Kidney (tissue), 22 donors: ENCODE measurements at places on chromosomes 7 and 10. TPM values are rescaled to one million over a fixed set of nuclear protein-coding genes. Genes with fewer than 3 reads are reported as not detected.

DNA sequence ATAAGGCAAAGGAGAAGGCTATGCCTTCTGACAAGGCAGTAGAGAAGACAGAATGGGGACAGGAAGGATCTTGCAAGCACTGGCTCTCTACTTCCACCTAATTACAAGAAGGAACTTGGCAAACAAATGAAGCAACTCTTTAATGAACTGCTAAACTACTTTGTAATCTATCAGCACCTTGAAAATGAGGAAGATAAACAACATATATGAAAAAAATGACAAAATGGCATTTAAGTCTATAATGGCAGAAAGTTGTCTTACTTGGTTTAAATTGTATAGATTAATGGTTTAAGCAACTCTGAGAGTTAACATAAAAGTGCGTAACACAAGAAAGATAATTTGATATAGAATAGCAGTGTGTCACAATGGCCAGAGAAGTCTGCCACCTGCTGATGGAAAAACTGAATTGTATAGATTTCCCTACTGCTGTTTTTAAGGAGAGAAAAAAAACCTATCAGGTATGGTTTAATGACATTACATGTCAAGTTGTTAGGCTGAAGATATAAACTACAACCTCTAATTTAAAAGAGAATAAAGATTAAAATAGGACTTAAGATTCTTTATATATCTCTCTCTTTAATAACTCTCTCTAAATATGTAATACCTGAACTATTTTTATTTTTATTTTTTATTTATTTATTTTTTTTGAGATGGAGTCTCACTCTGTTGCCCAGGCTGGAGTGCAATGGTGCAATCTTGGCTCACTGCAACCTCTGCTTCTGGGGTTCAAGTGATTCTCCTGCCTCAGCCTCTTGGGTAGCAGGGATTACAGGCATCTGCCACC is 11.8 kb downstream of the NT5C3A start:
- peak; percentile 20 for DNase-seq

DNA sequence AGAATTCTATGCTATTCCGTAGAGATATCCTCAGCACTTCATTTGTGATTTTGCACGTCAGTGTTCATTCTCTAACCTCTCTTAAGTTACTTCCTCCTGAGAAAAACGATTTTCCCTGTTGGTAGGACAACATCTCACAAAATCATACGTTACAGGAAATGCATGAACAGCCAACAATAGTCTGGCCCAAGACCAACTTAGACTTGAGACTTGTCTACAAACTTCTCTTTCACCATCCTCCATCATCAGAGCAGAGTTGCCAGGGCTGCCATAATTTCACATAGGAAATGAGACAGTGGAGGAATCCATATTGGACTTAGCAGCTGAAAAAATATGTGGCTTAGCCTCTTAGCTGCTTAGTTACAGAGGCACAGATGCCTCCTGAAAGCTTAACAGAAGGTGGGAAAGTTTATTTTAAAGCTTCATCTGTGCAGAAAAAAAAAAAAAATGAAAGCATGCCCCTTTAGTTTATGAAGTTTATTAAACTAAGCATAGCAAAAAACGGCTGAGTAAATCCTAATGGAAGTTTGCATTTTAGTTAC is 222.5 kb upstream of the CACNA2D1 start:
- DNase-seq, result no peak

GRCh38 chr7:141585592-141586510 is 34.6 kb downstream of the AGK start:
- DNase-seq, result no peak

- DNase-seq, result no peak
Observed at GRCh38 chr10:122727426-122727825, 27.8 kb upstream of the C10orf120 start.

DNA sequence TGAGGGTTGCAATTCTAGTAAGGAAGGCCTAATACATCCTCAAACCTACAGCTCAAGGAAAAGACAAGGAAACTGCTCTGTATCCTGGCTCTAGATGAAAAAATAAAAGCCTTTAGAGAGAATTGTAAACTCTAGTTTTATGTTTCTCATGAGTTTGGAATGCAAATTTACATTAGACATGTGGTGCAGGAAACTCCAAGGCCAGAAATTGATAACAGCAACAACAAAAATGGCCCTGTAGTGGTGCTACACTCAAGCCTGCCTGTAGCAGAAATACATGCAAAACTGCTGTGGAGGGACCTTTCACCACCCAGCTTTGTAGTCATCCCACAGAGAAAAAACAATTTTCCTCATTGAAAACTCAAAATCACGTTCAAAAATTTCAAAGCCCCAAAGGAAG is 546.7 kb upstream of the LRRN3 start:
- DNase-seq, result no peak

DNA sequence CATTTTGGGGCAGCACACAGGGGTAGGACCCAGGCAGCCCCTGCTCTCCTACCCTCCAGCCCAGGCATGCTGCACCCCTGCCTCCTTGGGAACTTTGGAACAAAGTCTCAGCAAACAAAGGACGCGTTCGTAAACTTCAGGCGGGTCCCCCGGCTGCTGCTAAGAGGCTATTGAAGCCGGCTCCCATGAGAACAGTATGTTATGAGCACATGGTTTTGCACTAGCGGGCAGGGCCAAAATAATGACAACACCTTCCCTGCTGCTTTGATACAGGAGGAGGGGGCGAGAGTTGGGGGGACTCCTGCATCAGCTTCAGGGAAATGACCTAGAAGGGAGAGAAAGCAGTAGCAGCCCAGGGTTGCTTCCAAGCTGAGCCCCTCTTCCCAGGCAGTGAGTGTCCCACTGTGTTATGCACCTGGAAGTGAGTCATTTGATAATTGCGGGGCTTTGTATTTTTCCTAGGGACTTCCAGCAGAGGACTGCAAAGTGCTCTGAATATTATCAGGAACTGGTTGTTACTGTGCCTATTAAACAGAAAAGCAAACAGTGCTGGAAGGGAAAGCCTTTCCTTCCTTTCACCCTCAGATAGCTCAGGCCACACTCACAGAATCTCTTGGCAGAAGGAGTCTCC is 6.9 kb downstream of the ITPRIP start:
- peak; percentile 68 for DNase-seq

DNA sequence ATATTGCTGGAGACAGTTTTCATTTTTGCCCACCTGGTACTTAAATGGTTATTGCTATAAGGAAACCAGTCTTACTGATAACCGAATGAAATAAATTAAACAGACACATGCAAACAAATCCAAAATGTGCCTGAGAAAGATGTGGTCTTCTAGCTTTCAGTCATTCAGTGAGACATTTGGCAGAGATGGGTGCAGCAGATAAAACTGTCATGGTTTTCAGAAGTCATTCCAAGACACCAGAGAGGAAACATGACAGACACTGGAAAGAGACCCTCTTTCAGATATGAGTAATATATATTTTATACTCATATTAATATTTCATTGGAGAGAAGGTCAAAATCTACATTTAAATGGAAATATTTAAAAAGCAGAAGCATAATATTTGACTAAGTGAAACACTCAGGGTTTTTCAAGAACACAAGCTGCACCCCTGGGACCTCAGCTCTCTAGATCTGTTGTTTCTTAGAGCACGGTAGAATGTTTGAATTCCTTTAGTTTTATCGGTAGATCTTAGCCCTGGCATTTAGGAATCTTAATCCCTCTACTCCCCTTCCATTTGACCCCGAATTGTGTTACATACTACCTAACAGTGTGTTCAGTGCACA is 246.1 kb downstream of the AUTS2 start:
- no peak for DNase-seq

DNA sequence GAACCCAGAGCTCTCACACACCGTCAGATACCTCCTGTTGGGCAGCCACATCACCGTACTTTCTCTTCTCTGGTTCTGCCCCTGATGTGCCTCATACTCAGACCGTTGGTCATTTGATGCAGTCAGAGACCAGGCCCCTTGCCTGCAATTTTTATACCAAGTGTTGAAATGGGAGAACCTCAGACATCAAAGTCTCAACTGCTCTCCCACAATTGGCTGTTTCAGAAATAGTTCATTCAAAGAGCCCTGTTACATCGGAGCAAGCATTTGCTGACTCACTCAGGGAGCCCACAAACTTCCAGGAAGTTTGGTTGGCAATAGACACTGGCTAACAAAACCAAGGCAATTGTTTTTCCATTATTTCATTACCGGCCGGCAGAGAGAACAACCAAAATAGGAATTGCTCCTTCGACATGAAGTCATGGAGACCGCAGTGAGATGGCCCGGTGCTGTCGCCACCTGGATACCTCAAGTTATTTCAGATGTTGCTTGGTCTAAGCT is 33.5 kb upstream of the ADAM12 start:
- no peak for DNase-seq

- no peak for DNase-seq
Observed at GRCh38 chr7:114924038-114924712, 2.3 kb downstream of the MDFIC start.

- DNase-seq, result no peak
Observed at GRCh38 chr10:122276611-122277208, 5.6 kb downstream of the BTBD16 start.

- DNase-seq, result no peak
Observed at GRCh38 chr7:21238400-21239116, 189.3 kb upstream of the SP4 start.

GRCh38 chr10:119449760-119450461 is 92.6 kb downstream of the RGS10 start:
- no peak for DNase-seq

DNA sequence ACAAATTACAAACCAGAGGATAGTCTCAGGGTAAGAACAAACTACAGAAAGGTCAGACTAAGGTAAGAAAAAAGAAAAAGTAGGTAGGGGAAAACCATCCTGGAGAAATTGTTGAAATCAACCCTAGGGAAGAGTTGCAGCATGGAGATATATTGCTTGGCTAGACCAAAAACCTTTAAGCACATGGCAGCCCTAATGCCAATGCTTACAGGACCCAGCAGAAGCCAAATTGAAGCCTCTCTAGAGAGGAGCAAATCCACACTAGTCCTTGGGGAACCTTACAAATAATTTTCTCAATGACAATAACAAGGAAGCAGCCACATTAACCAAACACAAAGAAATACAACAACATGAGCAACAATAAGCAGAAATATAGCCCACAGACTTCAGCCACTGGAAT is 81.9 kb downstream of the CNOT4 start:
- no peak for DNase-seq

GRCh38 chr10:92413519-92413918 is 122.6 kb downstream of the MARCHF5 start:
- no peak for DNase-seq

Gene SMURF1
- polyA plus RNA-seq, result 6.3 TPM

Gene UPK3B
- 0.15 TPM for polyA plus RNA-seq

Gene LRRC4
- 3.2 TPM for polyA plus RNA-seq

Gene AKR1C4
- polyA plus RNA-seq, result not detected

Gene TYW1B
- 3.2 TPM for polyA plus RNA-seq

Gene TCAF2
- 1.3 TPM for polyA plus RNA-seq

Gene PLPP4
- polyA plus RNA-seq, result 11.2 TPM

Gene ARHGEF5
- 15.2 TPM for polyA plus RNA-seq

Gene TRPV5
- polyA plus RNA-seq, result 1.3 TPM

Gene HOXA4
- polyA plus RNA-seq, result 13.0 TPM
